Stimulated activated CD8-positive, alpha-beta memory T cell treated with anti-CD3 and anti-CD28 coated beads, Interleukin-4, amount 100 ng/mL, for 4 hours (primary cell): ENCODE measurements at places on chromosomes 4 and X.

- no peak for DNase-seq
Observed at GRCh38 chrX:25144043-25144940, 128.5 kb upstream of the ARX start.

DNA sequence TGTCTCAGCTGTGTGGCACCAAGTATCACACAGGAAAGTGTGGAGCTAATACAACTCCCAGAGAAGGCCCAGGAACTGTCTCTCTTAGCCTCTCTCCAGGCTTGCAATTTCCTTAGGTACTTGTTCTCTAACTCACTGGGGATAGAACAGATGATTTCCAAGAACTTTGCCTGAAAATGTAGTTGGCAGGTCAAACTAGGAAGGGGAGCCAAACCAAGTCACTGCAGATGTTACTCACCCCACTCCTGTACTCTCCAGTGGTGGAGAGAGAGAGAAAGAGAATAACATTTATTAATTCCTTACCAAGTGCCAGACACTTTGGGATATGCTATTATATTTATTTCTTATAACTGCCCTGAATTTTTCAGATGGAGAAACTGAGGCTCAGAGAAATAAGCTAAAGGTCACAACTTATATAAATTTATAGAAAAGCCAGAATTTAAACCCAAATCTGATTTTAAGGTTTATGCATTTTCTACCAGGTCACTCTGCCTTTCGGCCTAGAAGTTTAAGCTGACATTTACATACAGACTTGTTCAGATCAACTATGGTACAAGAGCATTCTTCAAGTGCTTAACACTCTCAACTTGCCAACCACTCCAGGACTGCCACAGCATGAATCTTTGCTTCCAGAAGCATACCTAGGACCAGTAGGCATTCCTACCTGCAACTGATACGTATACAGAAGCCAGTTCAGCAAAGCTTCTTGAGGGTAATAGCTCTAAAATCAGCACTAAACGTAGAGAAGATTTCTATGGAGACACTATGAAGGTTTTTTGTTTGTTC is 248.6 kb upstream of the ETNPPL start:
- no peak for DNase-seq

GRCh38 chrX:77160301-77160700 is 286.9 kb upstream of the FGF16 start:
- DNase-seq = no peak

GRCh38 chr4:102791318-102791835 is 30.6 kb upstream of the MANBA start:
- no peak for DNase-seq
